ENCODE measurements at places on chromosomes 2 and 18.

DNA sequence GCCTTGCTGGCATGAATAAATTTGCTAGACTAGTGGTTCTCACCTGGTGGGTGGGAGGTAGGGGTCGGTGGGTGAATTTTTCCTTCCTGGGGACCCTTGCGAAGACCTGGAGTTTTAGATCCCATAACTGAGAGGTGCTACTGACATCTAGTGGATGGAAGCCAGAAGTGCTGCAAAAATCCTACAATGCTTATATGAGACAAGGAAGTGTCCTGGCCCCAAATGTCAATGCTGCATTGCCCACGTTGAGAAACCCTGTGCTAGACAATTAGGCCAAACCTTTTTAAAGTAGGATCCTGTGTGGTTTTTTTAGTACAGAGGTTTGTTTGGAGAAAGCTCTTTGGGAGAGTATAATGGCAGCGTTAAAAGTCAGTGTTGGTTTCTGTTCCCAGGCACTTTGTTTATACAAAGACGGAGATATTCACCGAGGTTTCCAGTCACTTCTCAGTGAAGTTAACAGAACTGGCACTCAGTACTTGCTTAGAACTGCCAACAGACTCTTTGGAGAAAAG lies 9.6 kb downstream of the SERPINB8 start:
- peak; percentile 89 for DNase-seq

GRCh38 chr2:43511199-43511598 lies 84.6 kb downstream of the THADA start:
- DNase-seq = no peak

DNA sequence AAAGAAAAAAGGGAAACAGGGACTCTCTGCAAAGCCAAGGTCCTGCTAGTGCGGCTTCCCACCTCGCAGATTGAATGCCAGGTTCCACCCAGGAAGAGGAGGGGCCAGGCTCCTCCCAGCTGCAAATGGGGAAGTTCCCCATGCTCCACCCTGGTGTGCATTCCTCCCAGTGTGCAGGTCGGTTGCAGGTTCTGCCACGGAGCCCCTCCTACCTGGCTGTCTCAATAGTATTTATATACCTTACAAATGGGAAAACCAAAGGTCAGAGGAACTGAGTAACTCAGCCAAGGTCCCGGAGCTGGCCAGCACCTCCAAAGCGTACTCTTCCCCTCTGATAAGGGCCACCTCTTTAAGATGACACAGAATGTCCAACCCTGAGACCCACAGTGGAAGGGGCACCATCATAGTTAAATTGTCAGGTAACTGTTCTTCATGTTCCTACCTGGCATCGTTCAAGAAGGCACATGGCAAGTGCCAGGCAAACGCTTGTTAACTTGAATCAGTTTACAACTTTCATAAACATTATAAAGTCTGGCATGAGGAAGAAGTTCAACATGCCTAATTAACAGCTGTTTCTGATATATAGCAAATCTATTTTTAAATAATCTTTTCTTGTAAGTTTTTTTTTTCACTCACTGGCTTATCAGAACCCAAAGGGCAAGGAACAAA lies 35.5 kb downstream of the POU3F3 start:
- no peak for DNase-seq

DNA sequence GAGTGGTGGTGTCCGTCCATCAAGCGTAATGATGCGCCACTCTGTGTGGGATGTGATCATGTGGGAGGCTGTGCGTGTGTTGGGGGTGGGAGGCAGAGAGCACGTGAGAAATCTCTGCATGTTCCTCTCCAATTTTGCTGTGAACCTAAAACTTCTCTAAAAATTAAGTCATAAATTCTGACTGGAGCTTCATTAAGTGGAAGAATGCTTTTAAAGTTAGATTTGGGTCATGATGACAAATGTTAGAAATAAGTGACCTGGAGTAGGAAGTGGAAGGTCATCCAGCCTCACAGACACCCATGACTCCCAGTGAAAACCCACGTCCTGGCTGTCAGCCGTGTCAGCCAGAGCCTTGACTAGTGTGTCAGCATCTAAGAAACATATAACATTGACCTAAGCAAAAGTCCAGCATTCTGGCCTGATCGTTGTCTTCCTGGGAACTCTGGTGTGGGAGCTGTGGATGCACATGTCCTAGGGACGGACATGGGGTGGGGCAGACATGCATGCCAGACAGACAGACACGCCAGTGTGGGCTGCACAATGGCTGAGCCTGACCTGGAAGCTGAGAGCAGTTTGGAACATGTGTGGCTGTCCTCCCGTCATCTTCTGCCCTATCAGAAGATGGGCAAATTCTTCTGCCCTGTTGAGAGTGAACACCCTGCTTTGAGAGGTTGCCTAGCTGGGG lies 245.6 kb downstream of the FAM210A start:
- DNase-seq = no peak

DNA sequence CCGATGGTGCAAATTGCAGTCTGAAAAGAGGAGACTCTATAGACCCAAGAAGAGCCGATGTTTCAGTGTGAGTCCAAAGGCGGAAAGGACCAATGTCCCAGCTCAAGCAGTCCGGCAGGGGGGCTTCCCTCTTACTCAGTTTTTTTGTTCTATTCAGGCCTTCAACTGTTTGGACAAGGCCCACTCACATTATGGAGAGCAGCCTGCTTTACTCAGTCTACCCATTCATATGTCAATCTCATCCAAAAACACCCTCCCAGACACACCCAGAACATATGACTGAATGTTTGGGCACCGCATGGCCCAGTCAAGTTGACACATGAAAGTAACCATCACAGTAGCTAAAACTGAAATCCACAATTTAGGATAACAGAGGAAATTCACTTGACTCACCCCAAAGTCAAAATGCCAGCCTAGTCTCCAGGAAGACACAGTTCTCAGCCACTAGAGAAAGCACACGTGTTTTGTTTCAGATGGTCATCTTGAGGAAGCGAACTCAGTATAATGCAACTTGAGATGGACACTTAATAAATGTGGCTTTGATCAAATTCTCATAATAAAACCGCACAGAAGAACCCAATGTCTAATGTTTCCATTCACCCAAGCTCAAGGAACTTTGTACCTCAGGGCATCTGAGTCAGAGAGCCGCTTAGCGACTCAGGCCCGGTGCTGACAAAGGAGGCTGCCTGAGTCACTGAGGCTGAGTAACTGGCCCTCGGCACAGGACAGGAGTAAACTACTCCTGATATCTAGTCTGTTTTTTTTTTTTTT lies 2.4 kb downstream of the FHL2 start:
- DNase-seq = peak; percentile 84

- peak; percentile 57 for DNase-seq
Measured at GRCh38 chr2:38075507-38076151, at the start of gene CYP1B1. Gene CYP1B1 (minus strand): TSS chr2:38076151. CDS start chr2:38075388, 763 bp downstream.

DNA sequence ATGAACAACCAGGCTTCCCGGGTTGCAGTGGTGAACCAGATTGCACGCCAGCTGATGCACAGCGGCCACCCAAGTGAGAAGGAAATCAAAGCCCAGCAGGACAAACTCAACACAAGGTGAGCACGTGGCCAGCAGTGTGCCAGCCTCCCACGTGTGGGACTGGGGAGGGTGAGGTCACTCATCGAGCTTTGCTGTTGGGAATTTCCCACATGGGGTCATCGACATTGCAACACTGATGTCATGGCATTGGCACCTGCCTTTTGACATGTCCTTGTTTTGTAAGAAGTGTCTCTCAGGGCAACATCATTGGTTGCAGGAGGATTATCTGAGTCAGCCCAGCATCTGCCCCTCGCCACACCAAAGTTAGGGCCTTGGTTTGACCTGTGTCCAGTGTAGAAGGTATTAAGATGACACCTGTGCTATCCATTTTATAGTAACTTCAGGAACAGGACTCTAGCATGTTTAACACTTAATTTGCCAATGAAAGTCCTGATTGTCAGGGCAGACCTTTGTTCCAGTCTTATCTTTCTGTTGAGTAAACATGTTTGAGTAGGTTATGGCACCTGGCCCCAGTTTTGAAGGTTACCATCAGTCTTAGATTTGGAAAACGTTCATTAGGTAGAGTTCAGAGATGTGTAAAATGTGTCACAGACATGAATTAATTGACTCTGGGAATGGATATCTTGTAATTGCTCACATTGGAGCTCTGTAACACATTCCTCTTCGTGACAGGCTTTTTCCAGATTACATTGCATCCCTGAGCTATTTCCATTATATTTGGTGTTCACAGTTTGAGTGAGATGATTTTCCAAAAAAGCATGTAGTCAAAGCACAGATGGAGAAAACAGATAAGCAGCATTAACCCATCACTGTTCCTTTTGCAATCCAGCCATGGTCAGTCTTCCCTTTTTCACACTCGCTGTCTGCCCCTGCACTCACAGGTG lies 93.3 kb upstream of the EML6 start:
- peak; percentile 82 for DNase-seq

GRCh38 chr2:53987336-53987921 lies 16.6 kb upstream of the PSME4 start:
- peak; percentile 83 for DNase-seq

- DNase-seq = no peak
Measured at GRCh38 chr2:240259201-240259923, 118.9 kb upstream of the OTOS start.

- DNase-seq = no peak
Measured at GRCh38 chr18:23926571-23926970, 88.0 kb upstream of the TTC39C start.

DNA sequence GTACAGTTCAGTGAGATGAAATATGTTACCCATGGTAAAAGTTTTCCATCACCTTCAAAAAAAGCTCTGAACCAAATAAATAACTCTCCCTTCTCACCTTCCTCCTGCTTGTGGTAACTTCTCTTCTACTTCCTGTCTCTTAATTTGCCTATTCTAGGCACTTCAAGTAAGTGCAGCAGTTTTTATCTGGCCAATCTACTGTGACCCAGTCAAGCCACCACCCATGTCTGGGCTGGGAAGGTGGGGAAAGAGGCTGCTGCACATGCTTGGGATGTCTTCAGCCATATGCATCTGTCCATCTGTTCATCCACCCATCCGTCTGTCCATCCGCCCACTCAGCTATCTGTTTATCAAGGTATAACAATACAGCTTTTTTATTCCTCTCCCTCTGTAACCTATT lies 31.6 kb downstream of the ZNF532 start:
- no peak for DNase-seq

- no peak for DNase-seq
Measured at GRCh38 chr18:69102959-69103358, 297.7 kb upstream of the DOK6 start.

DNA sequence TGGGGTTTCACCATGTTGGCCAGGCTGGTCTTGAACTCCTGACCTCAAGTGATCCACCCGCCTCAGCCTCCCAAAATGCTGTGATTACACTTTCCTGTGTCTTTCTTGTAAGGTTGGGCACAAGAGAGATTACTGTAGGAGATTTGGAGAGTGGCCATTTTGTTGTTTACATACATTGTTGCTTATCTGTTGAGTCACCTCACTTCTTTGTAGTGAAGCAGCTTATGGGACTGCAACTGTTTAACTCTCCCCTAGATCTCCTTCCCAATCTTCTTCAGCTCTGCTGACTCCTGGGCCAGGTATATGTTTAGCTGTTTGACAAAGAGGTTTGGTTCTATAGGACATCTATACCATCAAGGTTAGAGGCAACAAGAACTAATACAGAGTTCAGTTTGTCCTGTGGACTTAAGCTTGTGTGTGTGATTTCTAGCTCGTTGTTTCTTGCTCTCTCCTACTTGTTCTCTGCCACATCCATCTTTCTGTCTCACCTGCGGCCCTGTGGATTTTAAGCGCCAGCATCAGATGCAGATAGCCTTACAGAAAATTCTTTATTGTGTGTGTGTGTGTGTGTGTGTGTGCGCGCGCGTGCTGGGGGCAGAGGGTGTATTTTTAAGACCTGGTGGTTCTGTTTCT lies 95.4 kb downstream of the HAUS1 start:
- DNase-seq = peak; percentile 77

DNA sequence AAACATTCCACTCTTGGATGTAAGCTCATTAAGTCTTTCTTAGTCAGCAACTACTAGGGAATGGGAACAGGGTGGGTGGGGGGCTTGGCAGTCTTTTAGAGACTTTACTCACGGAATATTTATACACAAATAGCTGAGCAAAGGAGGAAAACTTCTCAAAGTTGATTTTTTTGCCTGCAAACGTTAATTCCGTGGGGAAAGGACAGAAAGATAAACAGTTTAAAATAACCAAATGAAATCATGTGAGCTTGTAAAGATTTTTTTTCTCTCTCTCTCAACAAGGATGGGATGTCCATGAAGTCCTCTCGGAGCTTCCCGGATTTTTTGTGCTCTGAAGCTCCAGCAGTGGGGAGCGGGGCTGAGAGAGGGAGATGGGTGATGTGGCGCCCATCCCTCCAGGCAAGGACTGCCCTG lies 32.2 kb upstream of the MAT2A start:
- DNase-seq = no peak

GRCh38 chr2:139867601-139868226 lies 1087.5 kb upstream of the NXPH2 start:
- DNase-seq = no peak

- DNase-seq = no peak
Measured at GRCh38 chr2:80482276-80482675, 177.7 kb upstream of the LRRTM1 start.

- peak; percentile 92 for DNase-seq
Measured at GRCh38 chr2:164913640-164914350, 41.5 kb downstream of the SLC38A11 start.

DNA sequence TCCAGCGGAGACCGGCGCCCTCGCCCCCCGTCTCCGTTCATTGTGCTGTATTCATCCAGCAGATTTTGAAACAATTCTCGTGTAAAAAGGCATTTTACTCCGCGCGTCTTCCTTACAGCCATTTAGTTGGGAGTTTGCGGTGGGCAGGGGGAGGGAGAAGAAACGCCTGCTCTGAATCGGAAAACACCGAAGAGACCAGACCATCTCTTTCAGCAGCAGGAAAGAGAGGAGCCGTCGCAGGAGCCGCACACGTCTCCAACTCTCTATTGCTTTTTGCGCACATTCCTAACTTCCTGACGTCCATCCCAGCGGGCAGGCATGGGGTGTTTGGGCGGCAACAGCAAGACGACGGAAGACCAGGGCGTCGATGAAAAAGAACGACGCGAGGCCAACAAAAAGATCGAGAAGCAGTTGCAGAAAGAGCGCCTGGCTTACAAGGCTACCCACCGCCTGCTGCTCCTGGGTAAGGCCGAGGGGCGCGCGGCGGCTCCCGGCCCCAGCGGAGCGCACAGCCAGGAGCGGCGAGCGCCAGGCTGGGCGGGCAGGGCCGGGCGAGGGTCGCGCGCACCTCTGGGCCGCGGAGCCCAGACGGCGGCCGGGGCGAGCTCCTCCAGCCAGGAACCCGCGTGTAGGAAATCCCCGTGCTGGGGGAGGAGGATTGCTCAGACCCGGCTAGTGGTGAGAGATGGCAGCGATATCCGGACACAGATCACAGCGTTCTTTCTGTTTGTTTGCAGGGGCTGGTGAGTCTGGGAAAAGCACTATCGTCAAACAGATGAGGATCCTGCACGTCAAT lies 63.2 kb downstream of the GNAL start:
- DNase-seq = peak; percentile 45

- no peak for DNase-seq
Measured at GRCh38 chr2:224310943-224311625, 90.8 kb downstream of the FAM124B start.

DNA sequence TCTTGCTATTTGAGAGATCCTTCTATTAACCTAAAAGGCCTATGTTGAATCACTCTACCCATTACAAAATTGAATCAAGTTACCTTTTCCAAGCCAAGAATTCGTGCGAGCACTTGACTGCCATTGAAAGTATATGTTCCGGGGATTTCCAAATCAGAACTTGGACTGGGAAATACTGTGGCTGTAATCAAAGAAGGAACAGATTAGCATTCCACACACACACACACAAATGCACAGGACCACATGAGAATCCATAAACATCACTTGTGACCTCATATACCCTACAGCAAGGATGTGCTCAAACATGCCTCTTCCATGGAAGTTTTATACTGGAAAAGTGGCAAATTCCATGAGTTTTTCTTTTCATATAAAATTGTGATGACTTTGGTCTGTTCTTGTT lies 86.0 kb downstream of the ABCA12 start:
- DNase-seq = no peak

- DNase-seq = no peak
Measured at GRCh38 chr2:127562936-127563335, 27.5 kb downstream of the MYO7B start.

Measured in DMS53 (cell line).